Activated naive CD8-positive, alpha-beta T cell treated with anti-CD3 and anti-CD28 coated beads, Interleukin-2, amount 10 ng/mL, durations not matched to agents 7 days and 5 days (primary cell): ENCODE measurements at places on chromosomes 6 and 20.

DNA sequence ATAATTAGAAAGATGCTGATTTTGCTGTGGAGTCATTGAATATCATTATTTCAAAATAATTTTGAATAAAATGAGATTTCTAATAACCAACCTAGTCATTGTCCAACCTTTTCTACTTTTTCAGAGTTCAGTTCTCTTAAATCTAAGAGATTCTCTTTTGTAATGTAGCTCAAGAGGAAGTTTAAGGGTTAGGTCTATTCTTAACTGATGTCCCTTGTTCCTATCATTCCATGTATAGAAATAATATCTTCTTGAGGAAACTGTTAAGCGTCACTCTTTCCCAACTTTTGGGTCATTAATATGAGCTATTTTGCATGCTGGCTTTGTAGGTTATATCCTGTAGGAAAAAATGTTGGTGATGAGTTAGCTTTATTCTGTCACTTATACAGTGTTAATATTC is 27.0 kb downstream of the RNF144B start:
- no peak for DNase-seq

DNA sequence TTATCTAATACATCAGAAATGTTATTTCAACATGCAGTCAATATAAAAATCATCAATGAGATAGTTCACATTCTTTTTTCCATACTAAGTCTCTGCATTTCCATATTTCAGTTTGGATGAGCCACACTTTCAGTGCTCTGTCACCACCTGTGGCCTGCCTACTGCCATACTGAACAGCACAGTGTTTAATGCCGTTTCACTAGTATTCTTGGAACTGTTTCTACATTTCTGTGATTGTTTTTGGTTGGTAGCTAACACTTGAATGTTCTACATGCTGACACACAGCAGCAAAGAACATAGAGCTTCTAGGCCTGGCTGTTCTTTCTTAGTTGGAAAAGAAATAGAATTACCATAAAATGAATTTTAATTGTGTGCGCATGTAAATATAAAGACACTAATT is 61.4 kb upstream of the KIF25 start:
- DNase-seq, result no peak

DNA sequence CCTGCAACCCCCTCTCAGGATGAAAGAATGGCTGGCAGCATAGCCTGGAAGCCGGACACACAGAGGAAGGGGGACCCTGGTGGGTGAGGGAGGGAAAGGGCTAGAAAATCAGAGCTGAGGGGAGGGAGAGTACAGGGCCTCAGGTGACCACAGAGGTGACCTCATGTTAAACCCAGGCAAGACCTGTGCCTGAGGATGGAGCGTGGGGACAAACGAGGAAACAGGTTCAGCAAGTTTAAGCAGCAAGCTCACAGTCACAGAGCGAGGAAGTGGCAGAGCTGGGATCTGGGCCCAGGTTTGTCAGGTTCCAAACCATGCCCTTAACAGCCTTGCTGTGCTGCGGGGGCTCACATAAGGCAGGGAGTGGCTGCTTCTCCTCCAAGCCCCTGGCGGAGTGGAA is 4.0 kb upstream of the BPI start:
- DNase-seq, result no peak

GRCh38 chr6:122806291-122806690 is 17.2 kb downstream of the SMPDL3A start:
- no peak for DNase-seq

GRCh38 chr20:2740702-2741101 is 48.1 kb downstream of the EBF4 start:
- no peak for DNase-seq

DNA sequence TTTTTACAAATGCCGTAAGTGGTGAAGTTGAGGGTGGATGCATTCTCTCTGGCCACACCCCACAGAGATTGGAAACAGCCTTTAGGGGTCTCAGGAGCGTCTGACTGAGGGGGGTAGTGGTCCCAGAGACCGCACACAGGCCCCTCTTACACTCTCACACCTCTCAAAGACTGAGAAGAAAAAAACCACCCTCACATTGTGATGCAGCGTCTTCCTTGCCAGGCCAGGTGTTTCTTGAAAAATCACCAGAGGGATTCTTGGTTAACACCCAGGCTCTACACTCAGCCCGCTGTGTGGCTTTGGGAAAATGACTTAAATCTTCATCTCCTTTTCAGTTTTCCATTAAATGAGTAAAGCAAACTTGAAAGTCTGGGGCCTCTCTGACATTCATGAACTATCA is 115.8 kb upstream of the SPTLC3 start:
- DNase-seq, result no peak

DNA sequence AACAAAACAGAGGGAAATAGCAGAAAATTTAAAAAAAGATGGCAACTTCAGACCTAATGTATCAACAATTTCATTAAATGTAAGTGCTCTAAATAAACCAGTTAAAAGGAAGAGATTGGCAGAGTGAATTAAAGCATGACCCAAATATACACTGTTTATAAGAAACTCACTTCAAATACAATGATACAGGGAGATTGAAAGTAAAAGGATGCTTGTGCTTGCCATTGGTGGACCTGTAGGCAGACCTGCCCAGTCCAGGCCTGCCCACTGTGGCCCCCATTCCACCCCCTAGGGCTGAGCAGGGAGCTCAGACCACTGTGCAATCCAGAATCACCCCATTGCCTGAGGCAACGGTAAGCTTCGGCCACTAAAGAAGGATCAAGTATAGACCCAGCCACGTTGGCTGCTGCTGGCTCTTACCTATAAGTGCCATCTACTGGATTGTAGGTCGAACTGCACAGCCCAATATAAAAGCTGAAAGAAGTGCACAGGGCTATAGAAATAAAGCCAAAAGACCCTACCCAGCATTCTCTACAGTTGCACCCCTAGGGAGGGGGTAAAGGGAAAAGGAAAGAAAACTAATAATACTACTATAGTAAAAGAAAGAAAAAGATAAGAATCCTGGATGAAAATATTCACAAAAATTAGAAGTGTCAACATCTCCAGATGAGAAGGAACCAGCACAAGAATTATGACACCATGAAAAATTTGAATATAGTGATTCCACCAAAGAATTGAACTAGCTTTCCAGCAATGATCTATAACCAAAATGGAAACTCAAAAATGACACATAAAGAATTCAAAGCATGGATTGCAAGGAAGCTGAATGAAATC is 36.1 kb downstream of the PSMB1 start:
- DNase-seq, result peak; percentile 50

DNA sequence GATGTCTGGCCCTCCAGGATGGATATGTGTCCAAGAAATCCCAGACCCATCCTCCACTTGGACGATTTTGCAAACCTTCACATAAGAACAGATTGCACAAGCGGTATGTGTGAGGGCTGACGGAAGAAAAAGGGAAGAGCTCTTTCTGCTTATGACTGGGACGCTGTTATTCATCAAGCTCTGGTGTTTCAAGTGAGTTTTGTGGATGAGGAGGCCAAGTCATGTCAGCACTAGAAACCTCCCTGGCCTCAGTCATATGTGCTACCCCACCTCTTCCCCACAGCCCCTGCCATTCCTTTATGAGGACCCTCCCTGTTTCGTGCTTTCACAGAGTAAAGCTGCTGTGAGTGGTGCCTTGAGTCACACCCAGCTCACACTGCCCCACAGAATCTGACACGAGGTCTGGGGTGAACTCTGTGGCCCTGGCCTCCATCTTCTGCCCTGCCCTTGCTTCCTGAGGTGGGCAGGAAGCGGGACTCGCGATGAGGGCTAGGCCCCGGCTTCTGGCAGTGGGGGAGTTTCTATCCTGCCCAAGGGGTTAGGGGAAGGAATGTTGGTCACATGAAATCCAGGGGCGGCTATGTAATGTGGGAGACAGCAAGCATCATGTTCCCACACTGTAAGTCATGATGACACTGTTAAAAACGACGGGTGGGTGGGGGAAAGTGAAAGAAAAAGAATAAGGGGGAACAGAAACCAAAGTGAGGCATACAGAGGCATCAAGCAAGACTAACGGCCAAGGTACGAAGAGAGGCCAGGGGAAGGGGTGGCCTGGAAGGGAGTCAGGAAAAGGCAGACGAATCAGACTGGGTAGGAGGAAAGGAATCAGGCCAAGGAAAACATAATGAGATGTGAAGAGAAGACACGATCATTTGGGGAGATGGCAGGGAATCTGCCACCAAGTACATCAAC is 78.1 kb downstream of the PRDM1 start:
- peak; percentile 64 for DNase-seq

DNA sequence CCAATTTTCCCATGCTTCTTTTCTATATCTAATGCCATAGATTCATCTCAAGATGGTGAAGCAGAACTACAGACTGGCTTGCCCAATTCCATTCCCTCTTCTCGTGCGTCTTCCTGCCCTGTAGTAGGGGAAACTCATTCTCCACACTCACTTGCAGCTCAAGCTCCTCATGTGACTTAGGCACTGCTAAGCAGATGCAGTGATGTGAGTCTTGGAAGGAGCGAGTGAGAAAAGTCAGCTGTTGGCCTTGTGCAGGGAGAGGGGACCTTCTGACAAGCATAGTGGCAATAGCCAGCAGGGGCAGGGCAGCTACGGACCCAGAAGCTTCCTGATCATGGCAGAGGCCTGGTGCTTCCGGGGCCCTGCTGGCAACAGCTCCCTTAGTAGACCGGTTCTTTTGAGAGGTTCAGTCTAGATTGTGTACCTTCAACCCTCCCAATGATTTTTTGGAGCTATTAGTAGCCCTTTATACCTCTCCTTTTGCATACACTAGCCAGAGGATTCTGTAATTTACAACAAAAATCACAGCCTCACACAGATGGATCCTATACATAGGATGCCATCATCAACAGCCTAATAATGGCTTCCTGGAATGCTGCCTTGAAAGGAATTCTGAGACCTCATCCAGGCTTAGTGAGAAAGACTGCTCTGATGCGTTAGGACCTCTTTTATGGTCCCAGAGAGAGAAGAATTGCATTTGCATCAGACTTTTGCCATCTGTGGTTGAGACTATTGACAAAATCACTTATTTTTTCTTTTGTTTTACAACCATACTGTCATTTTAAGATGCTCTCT is 121.5 kb upstream of the RIPOR2 start:
- no peak for DNase-seq

DNA sequence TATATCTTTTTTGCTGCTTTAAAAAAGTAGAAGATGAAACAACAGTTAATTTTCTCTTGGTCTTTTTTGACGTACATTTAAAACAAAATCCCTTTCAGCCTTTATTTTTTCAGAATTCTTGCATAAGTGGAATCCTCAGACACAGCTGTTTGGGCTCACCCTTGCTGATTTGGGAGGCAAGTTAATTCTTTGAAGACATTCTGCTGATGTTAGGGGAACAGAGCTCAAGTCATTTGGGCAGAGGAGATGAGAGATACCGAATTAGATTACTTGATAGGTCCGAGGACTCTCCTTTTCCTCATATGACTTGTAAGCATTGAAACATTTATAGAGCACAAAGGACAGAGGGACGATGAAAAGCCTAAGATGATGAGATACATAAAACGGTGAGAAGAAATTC is 567.9 kb upstream of the CITED2 start:
- no peak for DNase-seq

DNA sequence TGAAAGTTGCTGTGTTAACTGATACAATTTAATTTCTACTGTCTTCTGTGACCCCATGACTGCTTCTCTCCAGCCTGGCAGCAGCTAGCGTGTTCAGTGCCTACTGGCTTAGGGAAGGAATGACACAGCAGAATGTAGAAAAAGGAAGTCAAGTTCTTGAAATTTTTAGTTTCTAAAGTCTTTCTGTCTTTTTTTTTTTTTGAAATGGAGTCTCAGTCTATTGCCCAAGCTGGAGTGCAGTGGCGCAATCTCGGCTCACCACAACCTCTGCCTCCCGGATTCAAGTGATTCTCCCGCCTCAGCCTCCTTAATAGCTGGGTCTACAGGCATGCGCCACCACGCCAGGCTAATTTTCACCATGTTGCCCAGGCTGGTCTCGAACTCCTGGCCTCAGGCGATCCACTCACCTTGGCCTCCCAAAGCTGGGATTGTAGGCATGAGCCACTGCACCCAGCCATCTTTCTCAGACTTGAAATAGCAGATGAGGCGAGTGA is 39.3 kb downstream of the PCNA start:
- no peak for DNase-seq

- no peak for DNase-seq
Observed at GRCh38 chr6:92339936-92340640, 1079.3 kb downstream of the EPHA7 start.

DNA sequence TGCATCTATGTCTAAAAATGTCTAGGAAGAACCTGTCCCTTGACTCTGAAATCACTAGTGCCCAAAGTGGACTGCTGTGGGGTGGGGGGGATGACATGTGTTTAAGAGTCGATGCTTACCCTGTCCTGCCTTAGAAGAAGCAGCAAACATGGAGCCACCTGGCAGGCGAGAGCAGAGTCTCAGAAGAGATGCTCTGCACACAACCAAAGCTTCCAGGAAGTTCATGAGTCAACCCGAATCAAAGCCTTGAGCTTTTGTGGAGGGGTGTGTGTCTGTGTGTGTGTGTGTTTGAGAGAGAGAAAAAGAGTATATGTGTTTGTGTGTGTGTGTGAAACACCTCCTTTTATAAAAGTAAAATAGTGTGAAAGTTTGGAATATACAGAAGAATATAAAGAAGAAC is 269.9 kb downstream of the ALDH8A1 start:
- no peak for DNase-seq

DNA sequence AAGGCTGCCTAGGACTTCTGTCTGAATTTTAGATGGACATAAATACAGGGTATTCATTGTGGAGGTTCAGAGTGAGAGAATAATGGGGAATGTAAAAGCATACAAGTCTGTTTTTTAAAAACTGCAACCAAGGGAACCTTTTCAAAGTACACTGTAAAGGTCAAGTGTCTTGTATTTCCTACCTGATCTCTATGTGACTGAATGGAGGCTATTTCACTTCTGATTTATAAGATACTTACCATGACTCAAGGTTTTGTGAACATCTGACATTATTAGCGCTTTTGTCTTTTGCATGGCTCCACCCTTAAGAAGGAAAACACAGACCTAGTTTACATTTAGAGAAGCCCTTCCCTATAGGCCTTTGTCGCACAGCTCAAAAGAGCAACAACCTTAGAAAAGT is 126.5 kb downstream of the ZFAND3 start:
- DNase-seq, result no peak

- no peak for DNase-seq
Observed at GRCh38 chr6:3389390-3390167, 67.3 kb downstream of the SLC22A23 start.

GRCh38 chr20:32052090-32052777 is at the start of gene HCK:
Gene HCK (plus strand): TSS chr20:32052242.
- peak; percentile 36 for DNase-seq

DNA sequence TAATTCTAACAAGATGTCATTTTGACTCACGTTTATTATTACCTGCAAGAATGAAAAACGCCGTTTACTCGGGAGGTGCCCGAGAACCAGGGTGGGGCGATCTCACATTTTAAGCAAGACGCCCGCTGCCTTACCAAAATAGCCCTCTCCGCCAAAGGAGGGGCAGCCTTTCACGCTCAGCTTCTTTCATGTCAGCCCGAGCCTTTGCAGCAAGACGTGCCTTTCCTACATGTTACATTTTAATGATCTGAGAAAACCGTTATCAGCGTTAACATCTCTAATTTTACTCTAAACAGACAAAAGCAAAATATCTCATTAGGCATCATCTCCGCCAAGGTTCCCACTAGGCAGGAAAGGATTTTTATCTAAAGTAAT is 2.0 kb downstream of the BACH2 start:
- peak; percentile 54 for DNase-seq
